ENCODE measurements at places on chromosomes 5 and 9.

- DNase-seq = no peak
Observed at GRCh38 chr5:102453716-102454115, 45.1 kb downstream of the SLCO6A1 start.

- DNase-seq = no peak
Observed at GRCh38 chr9:89555451-89556375, 49.1 kb upstream of the GADD45G start.

GRCh38 chr5:14415698-14416074 lies 165.9 kb upstream of the OTULINL start:
- no peak for DNase-seq

GRCh38 chr5:95725071-95725820 lies 5.9 kb upstream of the RHOBTB3 start:
- no peak for DNase-seq

DNA sequence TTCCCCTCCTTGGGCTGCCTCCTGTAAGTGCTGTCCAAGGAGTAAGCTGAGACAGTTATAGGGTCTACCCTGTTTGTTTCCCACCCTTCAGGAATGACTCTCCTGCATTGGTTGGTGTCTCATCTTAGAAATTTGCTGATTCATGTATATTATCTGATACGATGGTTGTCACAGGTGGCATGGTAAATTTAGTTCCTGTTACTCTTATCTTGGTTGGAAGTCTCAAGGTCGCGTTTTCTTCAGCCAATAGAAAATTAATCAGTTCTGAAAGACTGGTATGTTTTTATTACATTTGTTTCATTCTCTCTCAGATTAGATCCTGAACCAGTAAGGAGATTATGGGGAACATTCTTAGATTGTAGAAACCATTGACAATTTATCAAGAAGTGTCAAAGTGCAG lies 42.7 kb downstream of the SCGB3A1 start:
- DNase-seq = no peak

- no peak for DNase-seq
Observed at GRCh38 chr9:89635816-89636215, 31.0 kb downstream of the GADD45G start.

- no peak for DNase-seq
Observed at GRCh38 chr5:82405618-82406204, 127.6 kb upstream of the RPS23 start.

DNA sequence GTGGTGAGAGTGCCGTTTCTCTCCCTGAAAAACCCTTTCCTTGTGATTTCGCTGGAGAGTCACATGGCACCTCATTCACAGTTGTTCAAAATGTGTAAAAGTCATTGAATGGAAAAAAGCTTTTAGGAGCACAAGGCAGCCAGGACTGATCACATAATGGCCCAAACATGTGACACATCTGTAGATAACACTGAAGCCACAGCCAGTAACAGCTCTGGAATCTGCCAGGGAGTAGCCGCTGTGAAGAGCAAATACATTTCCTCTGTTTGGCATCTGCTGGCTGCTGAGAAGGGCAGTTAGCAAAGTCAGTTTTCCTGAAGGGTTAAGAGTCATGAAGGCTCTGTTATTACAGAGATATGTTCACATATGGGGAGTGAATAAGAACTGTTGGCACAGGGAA lies 271.8 kb downstream of the NNT start:
- no peak for DNase-seq
